ENCODE measurements at places on chromosomes 2 and 18.
A peak's percentile ranks its signal among the peaks of the same experiment; 100 is the strongest.

DNA sequence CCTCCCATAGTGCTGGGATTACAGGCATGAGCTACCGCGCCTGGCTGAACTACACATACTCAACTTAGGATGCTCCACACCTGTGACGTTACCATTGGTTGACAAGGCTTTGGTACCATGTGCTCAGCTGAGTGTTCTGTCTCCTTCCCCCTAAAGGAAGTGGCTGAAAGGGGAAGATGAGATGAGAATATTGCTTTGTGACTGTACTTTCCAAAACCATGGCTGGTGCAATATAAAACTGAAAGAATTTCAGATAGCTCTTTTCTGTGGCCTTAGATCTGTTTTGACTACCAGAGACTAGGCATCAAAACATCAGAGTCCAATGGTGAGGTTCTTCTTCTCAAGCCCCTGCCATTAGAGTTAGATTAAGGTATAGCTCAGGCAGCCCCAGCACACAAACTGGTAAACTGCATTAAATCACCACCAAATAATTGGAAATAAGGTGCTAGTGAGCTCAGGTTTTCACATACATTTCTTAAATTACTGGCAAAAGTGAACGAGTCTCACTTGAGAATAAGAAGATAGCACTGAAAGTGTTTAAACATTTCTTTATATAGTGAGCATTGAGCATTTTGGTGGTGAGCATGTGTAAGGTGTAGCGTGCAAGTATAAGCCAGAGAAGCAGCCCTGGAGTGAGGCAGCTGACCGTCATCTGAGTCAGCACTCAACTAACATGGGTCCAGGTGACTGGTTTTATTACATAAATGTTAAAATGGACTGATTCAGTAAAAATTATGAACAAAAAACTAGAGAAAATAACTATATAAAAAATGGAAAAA is 113.5 kb upstream of the FZD5 start:
- DNase-seq = no peak
- no peak overlapping the region for H3K27ac ChIP-seq
- H3K27me3 ChIP-seq = no peaks in the 10 kb centered on the region

GRCh38 chr2:73728043-73728442 is 9.1 kb downstream of the TPRKB start:
- H3K27ac ChIP-seq = no peak overlapping the region
- H3K4me3 ChIP-seq = no peak overlapping the region
- no peaks in the 10 kb centered on the region for H3K4me1 ChIP-seq
- H3K36me3 ChIP-seq = no peaks in the 10 kb centered on the region
- no peak for DNase-seq

GRCh38 chr2:195782156-195782555 is 125.1 kb downstream of the SLC39A10 start:
- no peak for DNase-seq
- no peak overlapping the region for H3K4me3 ChIP-seq
- no peaks in the 10 kb centered on the region for H3K36me3 ChIP-seq
- H3K4me1 ChIP-seq = no peaks in the 10 kb centered on the region
- no peaks in the 10 kb centered on the region for H3K27me3 ChIP-seq

DNA sequence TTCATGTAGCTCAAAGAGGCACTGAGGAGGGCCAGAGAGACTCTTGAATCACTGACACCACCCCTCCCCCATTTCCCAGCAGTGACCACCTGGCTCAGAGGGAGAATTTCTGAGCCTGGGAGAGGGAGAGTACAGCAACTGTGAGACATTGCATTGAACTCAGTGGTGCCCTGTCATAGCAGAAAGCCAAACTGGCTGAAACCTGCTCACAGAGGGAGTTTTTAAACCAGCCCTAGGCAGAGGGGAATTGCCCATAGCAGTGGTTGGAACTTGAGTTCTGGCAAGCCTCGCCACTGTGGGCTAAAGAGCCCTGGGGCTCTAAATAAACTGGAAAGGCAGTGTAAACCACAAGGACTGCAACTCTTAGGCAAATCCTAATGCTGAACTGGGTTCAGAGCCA is 243.1 kb downstream of the ADCYAP1 start:
- H3K27ac ChIP-seq = no peak overlapping the region
- H3K4me3 ChIP-seq = no peak overlapping the region
- no peaks in the 10 kb centered on the region for H3K4me1 ChIP-seq
- DNase-seq = no peak

- H3K27ac ChIP-seq = no peak overlapping the region
- H3K4me1 ChIP-seq = peaks cover 9% of the 10 kb centered on the region
Measured at GRCh38 chr18:33010149-33010548, 237.3 kb upstream of the KLHL14 start.

GRCh38 chr2:217222309-217222910 is 362.5 kb upstream of the TNP1 start:
- no peaks in the 10 kb centered on the region for H3K4me1 ChIP-seq
- no peak overlapping the region for H3K4me3 ChIP-seq
- peak overlapping the region; percentile 59 for H3K27ac ChIP-seq
- no peak for DNase-seq
- no peaks in the 10 kb centered on the region for H3K36me3 ChIP-seq
- no peaks in the 10 kb centered on the region for H3K27me3 ChIP-seq

GRCh38 chr2:68870215-68870614 is 982 bp downstream of the BMP10 start:
- DNase-seq = no peak
- H3K27ac ChIP-seq = no peak overlapping the region
- no peaks in the 10 kb centered on the region for H3K4me1 ChIP-seq

DNA sequence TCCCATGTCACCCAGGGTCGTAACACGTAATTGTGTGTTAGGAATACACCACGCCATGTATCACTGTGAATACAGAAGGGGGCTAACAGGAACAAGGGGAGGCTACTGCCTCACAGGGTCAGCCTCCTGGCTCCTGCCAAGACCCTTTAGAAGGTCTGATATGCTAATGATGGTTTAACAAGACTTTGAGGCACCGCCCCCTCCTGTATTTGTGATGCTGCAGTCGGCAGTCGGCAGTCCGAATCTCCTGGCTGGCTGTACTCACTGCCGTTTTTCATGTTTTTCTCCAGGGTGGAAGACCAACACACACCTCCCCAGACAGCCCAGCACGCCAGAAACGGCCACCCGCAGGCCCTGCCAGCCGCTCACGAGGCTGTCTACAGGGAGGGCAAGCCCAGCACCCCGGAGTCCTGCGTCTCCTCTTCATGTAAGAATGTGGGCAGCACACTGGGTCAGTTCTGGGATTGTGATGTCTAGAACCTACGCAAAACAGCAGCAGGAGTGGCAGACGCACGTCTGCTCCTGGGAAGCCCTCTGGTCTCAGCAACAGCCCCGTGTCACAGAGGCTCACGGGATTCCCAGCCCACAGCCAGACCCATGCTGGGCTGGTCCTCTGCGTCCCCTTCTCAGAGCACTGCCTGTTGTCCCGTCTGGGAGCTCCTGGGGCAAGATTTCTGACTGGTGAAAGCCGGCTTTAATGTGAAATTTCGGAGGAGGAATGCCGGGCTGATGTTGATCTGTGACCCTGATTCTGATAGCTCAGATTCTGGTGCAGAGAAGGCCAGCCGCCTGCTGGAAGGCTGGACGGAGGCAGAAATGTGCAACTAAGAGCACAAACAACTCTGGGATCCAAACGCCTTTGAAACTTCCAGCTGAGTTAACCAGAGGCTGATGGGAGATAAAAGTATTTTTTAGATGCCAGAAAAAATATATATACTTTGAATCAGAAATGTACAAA is 39.7 kb upstream of the B3GNT7 start:
- no peak overlapping the region for H3K4me3 ChIP-seq
- H3K36me3 ChIP-seq = no peaks in the 10 kb centered on the region
- H3K27me3 ChIP-seq = no peaks in the 10 kb centered on the region
- DNase-seq = no peak
- peaks cover 3% of the 10 kb centered on the region for H3K4me1 ChIP-seq

GRCh38 chr2:216279459-216279858 is 92.8 kb downstream of the MARCHF4 start:
- H3K4me1 ChIP-seq = peaks cover 3% of the 10 kb centered on the region
- H3K27me3 ChIP-seq = no peaks in the 10 kb centered on the region
- DNase-seq = peak; percentile 13
- H3K4me3 ChIP-seq = no peak overlapping the region
- H3K36me3 ChIP-seq = no peaks in the 10 kb centered on the region

- H3K27me3 ChIP-seq = no peaks in the 10 kb centered on the region
- DNase-seq = peak; percentile 29
- no peaks in the 10 kb centered on the region for H3K36me3 ChIP-seq
- H3K4me3 ChIP-seq = no peak overlapping the region
- no peaks in the 10 kb centered on the region for H3K4me1 ChIP-seq
- no peak overlapping the region for H3K27ac ChIP-seq
Measured at GRCh38 chr2:235472443-235472842, 21.4 kb upstream of the AGAP1 start.

DNA sequence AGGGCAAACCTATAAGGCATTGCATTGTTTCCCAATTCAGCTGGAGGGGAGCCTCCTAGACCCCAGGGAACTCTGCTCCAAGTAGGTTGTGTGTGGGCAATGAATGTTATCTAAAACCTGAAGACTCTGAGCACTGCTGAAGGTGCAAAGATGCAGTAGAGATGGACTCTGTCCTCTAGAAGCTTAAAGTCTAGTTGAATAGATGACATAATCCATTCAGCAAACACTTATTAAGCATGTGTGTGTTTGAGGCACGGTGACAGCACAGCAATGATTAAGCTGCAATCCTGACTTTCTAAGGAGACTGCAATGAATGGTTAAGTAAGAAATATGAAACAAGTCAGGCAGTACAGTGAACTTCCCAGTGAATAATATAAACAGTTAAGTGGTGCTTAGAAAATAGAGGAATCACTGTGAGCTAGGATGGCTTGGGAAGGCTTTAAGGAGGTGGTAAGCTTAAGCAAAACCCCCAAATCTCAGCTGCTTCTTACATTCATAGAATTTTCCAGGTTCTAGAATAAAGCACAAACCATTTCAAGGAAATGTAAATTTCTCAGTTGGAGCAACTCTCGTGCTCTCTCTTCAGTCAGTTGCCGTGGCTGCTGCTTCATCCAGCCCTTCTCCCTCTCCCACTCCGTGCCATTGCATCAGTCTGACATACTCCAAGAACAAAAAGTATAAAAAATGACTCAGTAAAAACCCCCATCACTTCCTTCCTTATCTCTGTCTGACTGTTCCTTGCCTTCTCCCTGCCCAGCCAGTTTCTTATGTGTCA is 19.1 kb downstream of the MXD1 start:
- H3K36me3 ChIP-seq = no peaks in the 10 kb centered on the region
- H3K4me1 ChIP-seq = peaks cover 14% of the 10 kb centered on the region
- H3K4me3 ChIP-seq = no peak overlapping the region
- DNase-seq = peak; percentile 78
- H3K27ac ChIP-seq = peak overlapping the region; percentile 89
- H3K27me3 ChIP-seq = no peaks in the 10 kb centered on the region

GRCh38 chr2:113077921-113078320 is 10.2 kb downstream of the IL1F10 start:
- no peaks in the 10 kb centered on the region for H3K36me3 ChIP-seq
- no peaks in the 10 kb centered on the region for H3K4me1 ChIP-seq
- H3K4me3 ChIP-seq = no peak overlapping the region
- H3K27ac ChIP-seq = no peak overlapping the region
- H3K27me3 ChIP-seq = no peaks in the 10 kb centered on the region

- no peaks in the 10 kb centered on the region for H3K36me3 ChIP-seq
- no peak overlapping the region for H3K4me3 ChIP-seq
- DNase-seq = no peak
- H3K4me1 ChIP-seq = peaks cover 2% of the 10 kb centered on the region
- no peak overlapping the region for H3K27ac ChIP-seq
Measured at GRCh38 chr2:109410039-109410815, 203.5 kb downstream of the SEPTIN10 start.

- no peaks in the 10 kb centered on the region for H3K36me3 ChIP-seq
- H3K4me3 ChIP-seq = no peak overlapping the region
- DNase-seq = no peak
- peaks cover 8% of the 10 kb centered on the region for H3K4me1 ChIP-seq
- H3K27ac ChIP-seq = peak overlapping the region; percentile 45
Measured at GRCh38 chr2:226514895-226515294, 284.7 kb downstream of the IRS1 start.

DNA sequence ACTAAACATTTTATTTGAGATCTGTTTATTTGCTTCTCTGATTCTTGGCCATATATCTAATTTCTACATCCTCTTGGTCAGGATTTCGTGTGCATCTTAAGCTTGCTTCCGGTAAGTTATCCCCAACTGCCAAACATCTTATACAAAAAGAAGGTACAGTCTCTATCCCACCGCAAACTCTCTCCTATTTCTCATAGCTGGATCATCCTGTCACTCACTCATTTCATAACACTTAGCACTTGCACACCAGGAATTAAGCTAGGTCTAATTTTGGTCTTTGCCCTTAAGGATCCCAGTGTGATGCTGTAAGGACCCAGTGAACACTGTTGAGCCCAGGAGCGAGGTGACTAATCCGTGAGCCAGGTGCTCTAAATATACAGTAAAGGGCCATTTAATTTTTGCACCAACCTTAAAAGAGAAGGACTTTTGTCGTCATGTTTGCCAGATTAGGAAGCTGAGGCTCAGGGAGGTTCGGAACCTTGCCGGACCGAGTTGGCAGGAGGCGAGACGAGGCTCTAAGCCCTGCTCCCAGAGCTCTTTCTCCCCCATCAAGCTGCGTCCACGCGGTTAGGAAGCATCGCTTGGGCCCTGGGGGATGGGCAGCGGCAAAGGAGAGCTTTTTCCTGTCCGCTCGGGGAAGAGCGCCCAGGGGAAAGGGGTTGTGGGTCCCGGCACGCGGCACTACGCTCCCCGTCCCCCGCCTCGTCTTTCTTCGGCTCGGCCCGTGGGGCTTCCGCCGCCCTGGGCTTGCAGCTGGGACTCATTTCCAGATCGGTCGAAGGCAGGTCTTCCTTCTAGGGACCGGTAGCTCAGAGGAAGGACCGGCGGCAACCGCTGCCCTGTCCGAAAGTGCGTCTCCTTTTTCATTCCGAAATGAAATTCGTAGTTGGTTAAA is 4.1 kb upstream of the ITPRIPL1 start:
- peaks cover 65% of the 10 kb centered on the region for H3K27me3 ChIP-seq
- H3K36me3 ChIP-seq = no peaks in the 10 kb centered on the region
- peaks cover 11% of the 10 kb centered on the region for H3K4me1 ChIP-seq
- H3K4me3 ChIP-seq = peak overlapping the region; percentile 71
- no peak overlapping the region for H3K27ac ChIP-seq
- peak; percentile 23 for DNase-seq

DNA sequence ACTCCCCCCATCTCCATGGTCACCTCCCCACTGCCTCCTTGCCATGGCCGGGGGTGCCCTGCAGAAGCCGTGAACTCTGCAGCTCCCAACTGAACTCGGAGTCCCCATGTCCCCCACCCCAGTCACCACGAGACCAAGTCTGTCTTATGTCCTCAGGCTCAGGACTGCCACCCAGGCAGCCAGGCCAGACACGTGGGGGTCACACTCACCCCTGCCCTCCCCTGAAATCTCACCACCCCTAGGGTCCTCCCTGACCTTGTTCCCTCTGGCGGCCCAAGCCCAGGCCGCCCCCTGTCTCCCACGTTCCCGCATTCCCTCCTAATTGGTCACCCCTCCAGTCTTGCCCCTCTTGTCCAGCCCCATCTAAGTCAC is 11.0 kb downstream of the AQP12A start:
- no peak for DNase-seq
- no peaks in the 10 kb centered on the region for H3K36me3 ChIP-seq
- H3K4me1 ChIP-seq = no peaks in the 10 kb centered on the region
- no peak overlapping the region for H3K4me3 ChIP-seq
- no peak overlapping the region for H3K27ac ChIP-seq
- peaks cover 6% of the 10 kb centered on the region for H3K27me3 ChIP-seq

Data from hepatocyte (in vitro differentiated cells).